Effector memory CD4-positive, alpha-beta T cell (primary cell): ENCODE measurements at places on chromosomes 3 and 15.

DNA sequence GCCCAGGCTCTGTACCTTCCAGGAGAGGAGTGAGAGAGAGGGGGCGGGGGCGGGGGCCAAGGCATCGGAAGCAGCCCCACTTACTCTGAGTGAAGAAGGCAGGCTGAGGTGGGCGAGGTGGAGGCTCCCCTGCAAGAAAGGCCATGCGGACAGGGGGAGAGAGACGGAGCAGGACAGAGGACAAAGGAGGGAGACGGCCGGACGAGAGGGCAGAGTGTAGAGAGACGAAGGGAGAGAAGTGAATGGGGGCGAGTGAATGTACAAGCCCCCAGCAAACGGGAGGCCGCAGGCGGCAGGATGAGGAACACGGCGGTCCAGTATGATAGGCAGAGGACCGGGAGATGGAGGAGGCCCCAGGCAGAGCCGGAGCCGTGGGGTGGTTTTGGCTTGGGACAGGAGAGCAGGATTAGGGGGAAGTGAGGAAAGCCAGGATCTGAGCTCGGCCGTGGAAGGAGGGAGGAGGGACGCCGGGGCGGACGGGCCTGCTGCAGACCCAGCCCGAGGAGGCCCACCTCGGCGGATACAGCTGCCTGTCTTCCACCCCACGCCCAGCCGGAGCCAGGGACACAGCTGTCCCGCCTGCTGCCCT lies 38.8 kb downstream of the TNK2 start:
- no peak for DNase-seq

GRCh38 chr3:29456901-29457300 lies 176.0 kb downstream of the RBMS3 start:
- DNase-seq: no peak

DNA sequence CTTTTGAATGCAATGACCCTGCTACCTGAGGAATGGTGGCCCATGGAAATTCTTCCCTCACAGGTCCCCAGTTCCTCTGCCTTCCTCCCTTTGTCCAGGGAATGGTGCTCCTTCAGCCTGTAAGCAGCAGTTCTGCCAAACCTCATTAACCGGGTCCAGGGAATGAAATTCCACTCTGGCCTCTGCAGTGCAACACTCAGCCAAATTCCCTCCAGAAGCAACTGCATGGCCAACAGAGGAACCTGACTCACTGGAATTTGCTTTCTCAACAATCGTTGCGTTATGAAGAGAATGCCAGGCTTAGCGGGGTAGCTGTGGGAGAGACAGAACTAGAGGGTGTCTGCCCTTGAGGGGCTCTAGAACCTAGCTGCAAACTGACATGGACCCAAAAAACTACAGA lies 449.4 kb upstream of the PROK2 start:
- no peak for DNase-seq

- DNase-seq: no peak
These were observed 49.1 kb upstream of the NEDD4 start for GRCh38 chr15:56042498-56042897.

- DNase-seq: no peak
These were observed 21.7 kb upstream of the GPR160 start for GRCh38 chr3:170016057-170016456.

DNA sequence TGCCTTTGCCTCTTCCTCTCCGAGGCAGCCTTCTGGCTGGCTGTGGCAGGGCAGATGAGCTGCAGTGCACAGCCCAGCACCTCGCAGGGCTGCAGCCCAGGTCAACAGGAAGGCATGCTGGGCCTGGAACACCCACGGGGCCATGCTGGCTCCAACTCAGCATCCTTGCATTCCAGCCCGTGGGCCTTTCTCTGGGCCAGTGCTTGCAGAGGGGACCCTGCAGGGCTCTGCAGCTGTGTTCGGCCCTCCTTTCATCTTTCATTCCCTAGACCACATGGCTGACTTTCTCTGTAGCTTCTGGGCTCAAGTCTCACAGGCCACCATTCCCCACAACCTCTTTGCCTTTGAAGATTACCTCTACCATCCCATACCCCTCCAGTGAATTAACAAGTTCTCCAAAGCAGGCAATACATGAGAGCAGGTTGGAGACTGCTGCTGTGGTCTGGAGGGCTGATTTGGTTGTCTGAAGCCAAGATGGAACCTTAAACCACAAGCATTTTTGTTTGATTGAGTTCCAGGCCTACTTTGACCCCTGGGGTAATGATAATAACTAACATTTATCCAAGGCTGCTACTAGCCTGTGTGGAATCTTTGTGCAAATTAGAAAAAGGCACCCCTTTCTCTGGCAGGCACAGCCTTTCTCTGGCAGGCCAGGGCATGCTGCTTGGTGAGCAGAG lies 5.9 kb downstream of the FAM131A start:
- no peak for DNase-seq

DNA sequence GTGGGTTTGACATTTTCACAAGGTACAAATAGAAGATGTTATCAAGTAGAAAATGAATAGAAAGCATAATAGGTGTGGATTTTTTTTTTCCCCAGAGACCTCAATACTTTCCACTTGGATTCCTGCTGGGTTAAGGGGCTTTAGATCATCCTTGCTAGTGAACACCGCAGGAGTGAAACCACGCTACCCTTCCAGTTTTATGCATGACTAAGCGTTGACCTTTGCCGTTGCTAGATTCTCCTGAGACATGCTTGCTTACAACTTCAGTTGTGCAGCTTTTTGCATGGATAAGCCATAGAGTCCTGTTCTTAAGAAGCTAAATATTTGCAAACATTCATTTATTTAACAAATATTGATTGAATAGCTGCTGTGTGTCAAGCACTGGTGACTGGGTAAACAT lies 299.7 kb upstream of the LMCD1 start:
- no peak for DNase-seq

- no peak for DNase-seq
These were observed 1.7 kb downstream of the SPCS1 start for GRCh38 chr3:52707585-52707984.

DNA sequence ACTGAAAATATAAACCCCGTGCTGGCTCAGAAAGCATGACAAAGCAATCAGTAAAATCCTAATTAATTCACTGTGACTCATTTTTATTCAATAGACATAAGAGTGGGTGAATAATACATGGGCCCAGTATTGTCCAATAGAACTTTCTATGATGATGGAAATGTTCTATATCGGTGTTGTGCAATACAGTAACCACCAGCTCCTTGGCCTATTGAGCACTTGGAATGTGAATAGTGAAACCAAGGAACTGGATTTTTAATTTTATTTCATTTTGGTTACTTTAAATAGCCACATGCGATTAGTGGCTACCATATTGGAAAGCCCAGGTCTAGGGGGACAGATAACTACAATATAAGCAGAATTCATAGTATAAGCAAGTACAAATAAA lies 69.8 kb upstream of the PPP2R3A start:
- DNase-seq: no peak
